ENCODE measurements at places on chromosomes 4 and X. TPM values are rescaled to one million over a fixed set of nuclear protein-coding genes. Genes with fewer than 3 reads are reported as not detected.

OTUD6A gene
- polyA plus RNA-seq: not detected

DNA sequence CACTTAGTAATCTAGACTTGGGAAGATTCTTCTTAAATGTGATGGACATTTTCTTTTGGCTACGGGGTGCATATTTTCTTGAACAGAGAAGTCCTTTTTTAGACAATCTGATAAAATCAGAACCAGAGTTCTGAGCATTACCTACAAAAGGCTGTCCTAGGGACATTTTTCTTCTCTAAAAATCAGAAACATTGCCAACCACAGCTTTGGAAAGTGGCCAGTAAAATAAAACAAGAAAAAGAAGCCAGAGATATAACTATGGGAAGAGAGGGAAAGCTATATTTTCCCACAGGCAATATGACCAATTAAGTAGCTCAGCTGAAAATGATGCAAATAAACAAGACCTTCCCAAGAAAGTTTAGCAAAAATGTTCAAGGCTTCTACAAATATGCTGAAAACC lies 55.9 kb downstream of the MXRA5 start:
- no peak for DNase-seq

DNA sequence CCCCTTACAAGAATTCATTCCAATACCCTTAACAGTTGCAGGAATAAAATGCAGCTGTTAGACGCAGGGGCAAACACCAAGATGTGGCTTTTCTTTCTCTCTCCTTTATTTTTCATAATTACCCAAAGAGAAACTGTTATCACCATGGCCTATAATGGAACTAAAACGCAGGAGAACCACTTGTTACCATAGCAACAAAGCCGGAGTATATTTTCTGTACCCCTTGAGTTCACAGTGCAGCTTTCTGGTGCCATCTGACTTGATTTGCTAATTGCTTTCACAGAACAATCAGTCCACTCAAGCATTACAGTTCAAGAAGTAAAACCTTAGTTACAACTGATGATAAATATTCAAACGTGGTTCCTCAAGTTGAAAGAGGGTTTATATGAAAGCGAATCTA lies 157.9 kb downstream of the AMELX start:
- no peak for DNase-seq

- DNase-seq: peak; percentile 77
These were observed 58.8 kb downstream of the RHOH start for GRCh38 chr4:40255393-40256281.

DNA sequence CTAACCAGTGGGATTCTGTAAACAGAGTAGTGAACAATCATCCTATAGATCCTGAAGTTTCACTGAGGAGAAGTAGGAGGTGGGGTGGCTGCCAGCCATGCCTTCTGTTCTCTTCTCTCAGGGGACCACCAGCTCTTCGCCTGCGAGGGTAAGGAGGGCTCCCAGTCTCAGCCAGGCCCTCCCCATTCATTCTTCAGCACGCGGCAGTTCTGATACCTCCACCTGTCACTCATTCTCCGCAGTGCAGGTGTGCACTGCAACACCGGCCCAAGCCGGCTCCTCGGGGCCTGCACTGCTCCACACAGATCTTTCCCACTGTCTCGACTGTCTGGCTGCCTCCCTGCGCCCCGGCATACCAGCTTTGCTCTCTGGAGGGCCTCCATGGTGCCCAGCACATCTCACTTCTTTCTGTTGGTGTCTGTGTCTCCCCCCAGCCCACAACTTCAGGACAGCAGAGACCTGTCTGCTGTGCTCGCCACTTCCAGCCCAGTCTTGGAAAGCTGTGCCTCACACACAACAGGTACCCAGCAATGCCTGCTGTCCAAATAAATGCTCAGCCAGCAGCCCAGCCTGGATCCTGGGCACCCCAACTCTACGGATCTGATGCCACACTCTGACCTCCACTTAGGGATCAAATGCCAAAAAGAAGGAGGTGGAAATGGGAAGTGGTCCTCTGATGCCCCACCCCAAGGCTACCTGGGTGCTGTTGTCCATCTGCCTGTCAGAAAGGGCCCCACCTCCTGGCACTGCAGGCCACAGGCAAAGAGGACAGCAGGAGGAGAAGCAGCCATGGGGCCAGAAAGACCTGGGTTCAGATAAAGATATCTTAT lies 29.0 kb downstream of the ACOX3 start:
- no peak for DNase-seq

DNA sequence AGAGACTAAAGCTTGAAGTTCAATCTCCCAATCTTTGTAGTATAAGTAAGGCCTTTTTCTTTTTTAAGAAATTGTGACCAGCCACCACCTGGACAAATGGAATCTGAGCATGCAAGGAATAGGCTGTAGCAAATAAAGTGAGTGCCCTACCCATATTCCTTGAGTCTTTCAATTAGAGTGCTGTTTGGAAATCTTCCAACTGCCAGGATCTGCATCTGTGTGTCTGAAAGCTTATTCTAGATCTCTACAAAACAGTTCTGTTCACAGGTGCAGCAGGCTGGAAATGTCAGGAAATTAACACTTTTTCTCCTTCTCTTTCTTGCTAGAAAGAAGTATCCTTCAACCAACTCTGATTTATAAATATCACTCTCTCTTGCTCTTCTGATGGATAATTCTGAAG lies 76.7 kb upstream of the NDST3 start:
- DNase-seq: no peak

DNA sequence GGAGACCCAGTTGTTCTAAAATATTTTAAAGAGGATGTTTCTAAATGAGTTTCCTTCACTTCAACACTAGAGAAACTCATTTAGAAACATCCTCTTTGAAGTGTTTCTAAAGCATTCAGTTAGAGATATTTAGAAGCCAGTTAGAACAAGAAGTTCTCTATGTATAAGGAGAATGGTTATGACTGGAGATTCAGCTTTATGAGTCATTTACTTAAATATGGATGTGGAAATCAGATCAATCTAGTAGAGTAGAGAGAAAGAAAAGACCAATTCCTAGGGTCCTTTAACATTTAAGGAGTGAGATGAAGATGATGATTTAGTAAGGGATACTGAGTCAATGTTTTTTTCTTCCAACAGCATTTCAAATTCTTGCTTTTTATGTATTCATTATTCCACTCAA lies 234.1 kb downstream of the GRXCR1 start:
- no peak for DNase-seq

EDA2R gene
- polyA plus RNA-seq: 2.8 TPM

GRCh38 chr4:134365852-134366251 lies 164.3 kb upstream of the PABPC4L start:
- no peak for DNase-seq

GRCh38 chrX:13270360-13270759 lies 49.5 kb downstream of the ATXN3L start:
- no peak for DNase-seq

DNA sequence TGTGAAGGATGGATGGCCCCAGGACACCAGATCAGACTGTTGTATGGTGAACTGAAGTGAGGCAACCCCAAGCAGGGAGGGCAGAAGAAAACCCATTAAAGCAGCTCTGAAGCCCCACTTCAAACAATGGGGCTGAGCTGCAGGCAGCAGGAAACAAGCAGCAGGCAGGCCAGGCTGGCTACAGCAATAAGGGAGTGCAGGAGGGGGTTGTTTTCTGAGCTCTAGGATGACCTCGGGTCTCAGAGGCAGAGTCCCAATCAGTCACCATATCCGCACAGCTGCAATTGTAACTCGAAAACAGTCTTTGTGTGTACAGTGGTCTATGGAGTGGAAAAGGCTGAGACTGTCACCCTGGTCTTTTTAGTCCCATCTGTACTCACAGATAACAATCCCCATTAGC lies 90.4 kb downstream of the COL4A6 start:
- peak; percentile 21 for DNase-seq

DNA sequence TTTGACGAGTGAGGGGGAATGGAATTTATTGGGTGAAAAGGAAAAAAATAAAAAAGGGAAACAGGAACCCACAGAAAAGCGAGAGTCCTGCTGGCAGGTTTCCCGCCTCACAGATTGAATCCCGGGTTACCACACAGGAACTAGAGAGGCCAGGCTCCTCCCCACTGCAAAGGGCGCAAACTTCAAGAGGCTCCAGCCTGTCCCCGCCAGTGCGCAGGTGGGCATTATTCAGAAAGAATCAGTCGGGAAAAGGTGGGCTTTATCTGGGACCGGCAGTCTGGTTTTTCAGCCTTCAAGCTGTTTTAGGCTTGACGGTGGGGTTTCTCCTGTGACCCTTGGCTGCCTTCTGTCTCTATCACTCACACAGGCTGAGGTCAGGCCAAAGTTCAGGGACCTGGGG lies 1496.8 kb downstream of the RPA4 start:
- DNase-seq: no peak

GRCh38 chr4:184313702-184314659 lies 96.3 kb upstream of the ENPP6 start:
- DNase-seq: peak; percentile 48

DNA sequence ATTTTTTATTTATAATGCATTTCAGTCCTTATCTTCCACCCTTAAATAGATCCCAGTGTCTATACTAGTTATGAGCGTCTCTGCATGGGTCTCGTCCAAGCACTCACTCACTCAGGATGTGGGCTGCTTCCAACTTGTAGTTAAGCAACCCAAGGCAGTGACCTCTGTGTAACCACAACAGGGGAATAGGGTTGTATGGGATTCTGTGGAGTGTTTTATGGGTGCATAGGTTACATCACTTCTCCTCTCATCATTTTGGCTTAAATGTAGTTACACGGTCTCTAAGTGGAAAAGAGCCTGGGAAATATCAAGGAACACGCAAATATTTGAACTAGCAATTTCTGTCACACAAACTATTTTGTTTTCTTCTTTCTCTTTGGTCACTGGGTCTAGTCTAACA lies 931.0 kb downstream of the STIM2 start:
- DNase-seq: peak; percentile 14

PAGE4 gene
- not detected for polyA plus RNA-seq

HSD17B11 gene
- 20.9 TPM for polyA plus RNA-seq

DNA sequence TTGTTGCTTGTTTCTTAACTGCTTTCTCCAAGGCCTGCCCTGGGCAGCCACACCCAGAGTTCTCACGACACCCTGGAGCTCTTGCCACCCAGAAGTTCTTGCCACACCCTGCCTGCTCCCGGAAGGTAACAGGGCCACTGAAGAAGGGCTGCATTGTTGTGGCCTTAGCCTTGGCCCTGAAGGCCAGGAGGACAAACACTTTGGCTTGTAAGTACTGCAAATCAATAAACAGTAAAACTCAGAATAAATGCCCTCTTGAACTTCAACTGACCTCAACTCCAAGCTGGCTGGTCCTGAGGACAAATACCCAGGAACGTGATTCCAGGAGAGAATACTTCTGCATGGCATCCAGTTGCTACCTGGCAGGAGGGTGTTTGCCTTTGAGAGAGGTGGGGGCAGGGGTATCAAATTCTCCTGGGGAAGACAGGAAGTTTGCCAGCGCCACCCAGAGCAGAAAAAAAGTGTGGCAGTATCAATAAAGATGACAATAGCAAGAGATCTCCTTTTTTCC lies 54.1 kb downstream of the TLR10 start:
- no peak for DNase-seq

DNA sequence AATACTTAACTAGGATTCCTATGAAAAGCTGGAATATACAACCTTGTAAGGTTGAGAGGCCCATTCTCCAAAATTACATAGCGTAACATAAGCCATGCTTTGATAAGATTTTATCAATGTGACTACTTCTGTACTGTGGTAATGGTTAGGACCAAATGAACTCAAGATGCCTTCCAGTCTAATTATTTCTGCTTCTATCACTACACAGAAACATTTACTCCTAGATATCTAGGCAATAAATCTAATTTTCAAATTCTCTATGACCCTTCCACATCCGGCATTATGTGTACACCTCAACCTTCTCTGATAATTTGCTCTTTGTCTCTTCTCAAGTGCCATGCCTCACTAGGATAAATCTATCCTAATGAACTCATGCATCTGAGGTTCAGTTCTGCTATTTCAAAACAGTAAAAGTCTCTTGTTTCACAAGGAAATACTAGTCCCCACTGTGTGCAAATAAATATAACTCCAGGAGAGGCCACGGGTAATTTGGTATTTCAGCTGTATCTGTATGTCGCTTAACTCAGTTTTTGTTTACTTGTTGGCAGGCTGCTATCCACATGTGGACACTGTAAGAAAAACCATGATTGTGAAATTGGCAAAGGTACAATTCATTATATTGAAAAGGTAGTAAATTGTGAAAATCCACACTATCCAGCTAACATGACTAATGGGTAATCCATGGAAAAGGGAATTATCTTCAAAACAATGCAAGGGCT lies 93.3 kb downstream of the PRDM5 start:
- DNase-seq: peak; percentile 57

DNA sequence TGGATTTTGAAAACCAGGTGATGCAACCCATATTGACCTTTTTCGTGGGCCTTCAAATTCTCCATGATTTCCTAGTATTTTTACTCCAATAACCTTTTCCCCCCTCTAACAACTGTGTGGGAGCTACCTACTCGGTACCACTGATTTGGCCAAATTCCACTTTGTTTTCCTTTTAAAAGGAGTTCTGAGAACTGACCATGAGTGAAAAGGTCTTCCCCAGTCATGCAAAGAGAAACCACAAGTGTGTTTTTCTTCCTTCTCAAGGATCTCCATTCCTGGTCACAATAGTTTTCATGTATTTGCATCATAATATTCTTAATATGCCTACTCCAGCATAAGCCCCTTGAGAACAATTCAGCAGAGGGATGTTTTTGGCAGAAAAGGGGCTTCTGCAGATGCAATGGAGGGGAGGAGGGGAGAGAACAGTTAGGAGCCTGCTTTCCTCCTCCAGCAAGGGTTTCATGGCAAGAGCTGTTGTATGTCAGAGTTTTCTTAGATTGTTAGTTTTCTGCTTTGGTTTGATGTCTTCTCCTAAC lies 195.3 kb upstream of the ANXA3 start:
- DNase-seq: peak; percentile 62

- DNase-seq: peak; percentile 53
These were observed 99.2 kb downstream of the PSAPL1 start for GRCh38 chr4:7335344-7336066.

DNA sequence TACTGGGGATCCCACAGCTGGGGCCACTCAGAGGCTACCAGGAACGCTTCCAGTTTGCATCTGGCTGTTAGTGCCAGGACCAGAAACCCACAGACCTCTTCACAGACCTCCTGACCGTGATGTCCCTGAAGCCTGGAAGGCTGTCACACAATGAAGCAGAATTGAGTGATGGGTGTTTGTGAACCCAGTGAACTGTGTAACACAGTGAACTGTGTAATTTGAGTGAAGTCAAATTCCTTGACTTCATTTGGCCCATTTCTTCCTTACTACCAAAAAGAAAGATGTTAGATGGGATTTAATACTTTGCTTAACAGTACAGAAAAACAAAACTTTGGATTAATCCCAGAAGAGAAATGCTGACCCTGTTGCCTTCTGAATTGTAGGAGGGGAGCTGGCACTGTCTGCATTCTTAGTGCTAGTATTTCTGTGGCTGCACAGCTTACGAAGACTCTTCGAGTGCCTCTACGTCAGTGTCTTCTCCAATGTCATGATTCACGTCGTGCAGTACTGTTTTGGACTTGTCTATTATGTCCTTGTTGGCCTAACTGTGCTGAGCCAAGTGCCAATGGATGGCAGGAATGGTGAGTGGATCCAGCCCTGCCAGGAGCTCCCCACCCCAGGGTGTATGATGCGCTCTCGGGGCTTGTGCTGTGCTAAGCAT lies 17.8 kb downstream of the SRD5A3 start:
- no peak for DNase-seq

DNA sequence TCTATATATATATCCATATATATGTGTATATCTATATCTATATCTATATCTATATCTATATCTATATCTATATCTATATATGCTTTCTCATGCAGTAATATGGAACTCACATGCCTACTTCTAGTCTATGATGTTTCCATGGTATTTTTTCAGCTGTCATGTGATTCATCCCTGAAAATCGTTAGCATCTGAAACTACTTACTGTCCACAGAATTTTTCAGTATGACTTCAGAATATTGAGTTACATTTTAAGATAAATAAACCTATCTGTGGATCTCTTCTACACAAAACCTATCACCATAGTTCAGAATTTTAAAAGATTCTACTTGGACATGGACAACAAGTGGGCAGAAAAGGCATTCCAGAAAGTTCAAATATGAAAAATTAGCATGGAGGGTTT lies 855.1 kb upstream of the INTU start:
- no peak for DNase-seq
